Adrenal gland (tissue), 19 donors: ENCODE measurements at places on chromosomes 6 and 20. TPM values are rescaled to one million over a fixed set of nuclear protein-coding genes. Genes with fewer than 3 reads are reported as not detected.
A peak's percentile ranks its signal among the peaks of the same experiment; 100 is the strongest.

Gene NHLRC1
- polyA plus RNA-seq, result 0.32 TPM

Gene KHDRBS2
- 1.0 TPM for polyA plus RNA-seq

Gene HRH3
- 0.80 TPM for polyA plus RNA-seq

Gene ADTRP
- polyA plus RNA-seq, result 0.56 TPM

Gene PRDM13
- not detected for polyA plus RNA-seq

Gene CRIP3
- polyA plus RNA-seq, result 0.44 TPM

Gene RAB44
- 0.03 TPM for polyA plus RNA-seq

Gene PTP4A1
- polyA plus RNA-seq, result 21.2 TPM

- DNase-seq, result no peak
These were observed 79.5 kb upstream of the ISM1 start for GRCh38 chr20:13141546-13141945.

- DNase-seq, result no peak
These were observed 10.3 kb downstream of the ELOVL2 start for GRCh38 chr6:11033825-11034224.

GRCh38 chr6:11210386-11211138, 21.9 kb downstream of the NEDD9 start:
- no peak for DNase-seq

DNA sequence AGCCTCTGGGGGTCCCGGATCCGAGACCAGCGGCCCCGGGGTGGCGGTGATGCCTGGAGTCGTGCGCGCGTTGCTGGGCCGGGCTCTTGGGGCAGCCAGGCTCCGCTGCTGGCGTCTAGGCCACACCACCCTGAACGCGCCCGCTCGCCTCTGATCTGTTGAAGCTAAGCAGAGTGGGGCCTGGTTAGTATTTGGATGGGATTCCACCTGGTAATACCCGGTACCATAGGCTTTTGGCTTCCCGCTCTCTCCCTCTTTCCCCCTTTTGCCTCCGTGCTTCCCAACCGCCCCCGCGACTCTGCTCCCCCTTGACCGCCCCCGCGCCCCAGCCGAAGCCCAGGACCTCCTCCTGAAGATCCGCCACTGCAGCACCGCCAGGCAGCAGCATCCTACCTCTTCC, 1383.5 kb upstream of the DEFB115 start:
- DNase-seq, result no peak

- DNase-seq, result no peak
These were observed 150.8 kb upstream of the RNF24 start for GRCh38 chr20:4165984-4166725.

DNA sequence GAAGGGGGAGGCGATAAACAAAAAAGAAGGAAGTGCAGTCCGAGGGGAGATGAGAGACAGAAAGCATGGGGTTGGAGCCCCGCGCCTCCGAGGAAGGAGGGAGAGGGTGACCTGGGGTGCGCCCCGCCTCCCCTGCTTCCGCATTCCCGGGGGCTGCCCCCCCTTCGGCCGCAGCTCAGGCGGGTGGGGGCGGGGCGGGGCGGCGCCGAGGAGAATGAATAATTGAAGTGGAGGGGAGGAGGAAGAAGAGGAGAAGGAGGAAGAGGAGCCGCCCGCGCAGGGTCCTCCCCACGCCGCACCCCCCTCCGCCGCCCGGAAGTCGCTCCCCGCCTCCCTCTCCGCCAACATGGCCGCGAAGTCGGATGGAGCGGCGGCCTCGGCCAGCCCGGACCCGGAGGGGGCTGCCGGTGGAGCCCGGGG, at the start of gene XKR7:
XKR7 (plus strand) TSS at position 322 of the 420 bp plus-strand sequence; CDS start at position 347, 25 bp downstream.
- no peak for DNase-seq

GRCh38 chr6:139847457-139847813, 473.0 kb upstream of the CITED2 start:
- no peak for DNase-seq

GRCh38 chr6:1778686-1779235, 169.0 kb downstream of the FOXC1 start:
- peak; percentile 18 for DNase-seq

- DNase-seq, result no peak
These were observed 19.5 kb upstream of the SLC22A16 start for GRCh38 chr6:110495949-110496348.

DNA sequence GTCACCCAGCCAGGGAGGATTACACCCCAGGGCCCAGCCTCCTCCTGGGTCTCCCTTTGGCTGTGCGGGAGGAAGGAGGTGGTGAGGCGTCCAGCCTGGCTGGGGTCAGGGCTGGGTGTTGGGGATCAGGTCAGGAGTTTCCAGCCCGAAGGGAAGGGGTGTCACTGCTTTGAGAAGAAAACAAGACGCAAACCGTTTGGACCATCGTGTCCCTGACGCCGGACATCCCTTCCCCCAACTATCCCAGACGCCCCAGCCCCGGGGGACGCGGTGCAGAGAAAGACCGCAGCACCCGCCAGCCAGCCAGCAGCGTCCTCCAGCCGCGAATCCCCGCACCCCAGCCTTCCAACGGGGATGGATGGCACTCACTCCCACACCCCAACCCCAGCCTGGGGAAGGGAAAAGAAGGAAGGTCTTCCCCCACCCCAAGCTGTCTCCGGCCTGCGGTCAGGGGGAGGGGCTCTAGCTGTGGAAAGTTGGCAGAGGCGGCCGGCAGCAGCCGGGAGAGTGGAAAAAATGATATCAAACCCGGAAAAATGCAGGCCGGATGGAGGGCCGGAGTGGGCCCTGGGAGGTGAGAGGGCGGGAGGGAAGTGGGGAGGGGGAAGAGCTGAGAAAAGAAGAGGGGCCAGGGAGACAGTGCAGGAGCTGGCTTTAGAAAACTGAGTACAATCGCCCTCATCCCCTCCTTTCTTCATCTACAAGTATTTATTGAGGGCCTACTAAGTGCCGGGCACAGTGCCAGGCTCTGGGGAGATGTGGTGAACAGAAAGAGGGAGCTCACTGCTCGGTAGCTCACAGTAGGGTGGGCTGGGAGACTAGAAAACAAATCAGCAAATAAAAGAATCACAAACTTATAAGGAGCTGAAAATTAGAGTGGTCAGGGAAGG, 10.6 kb downstream of the REM1 start:
- peak; percentile 61 for DNase-seq

DNA sequence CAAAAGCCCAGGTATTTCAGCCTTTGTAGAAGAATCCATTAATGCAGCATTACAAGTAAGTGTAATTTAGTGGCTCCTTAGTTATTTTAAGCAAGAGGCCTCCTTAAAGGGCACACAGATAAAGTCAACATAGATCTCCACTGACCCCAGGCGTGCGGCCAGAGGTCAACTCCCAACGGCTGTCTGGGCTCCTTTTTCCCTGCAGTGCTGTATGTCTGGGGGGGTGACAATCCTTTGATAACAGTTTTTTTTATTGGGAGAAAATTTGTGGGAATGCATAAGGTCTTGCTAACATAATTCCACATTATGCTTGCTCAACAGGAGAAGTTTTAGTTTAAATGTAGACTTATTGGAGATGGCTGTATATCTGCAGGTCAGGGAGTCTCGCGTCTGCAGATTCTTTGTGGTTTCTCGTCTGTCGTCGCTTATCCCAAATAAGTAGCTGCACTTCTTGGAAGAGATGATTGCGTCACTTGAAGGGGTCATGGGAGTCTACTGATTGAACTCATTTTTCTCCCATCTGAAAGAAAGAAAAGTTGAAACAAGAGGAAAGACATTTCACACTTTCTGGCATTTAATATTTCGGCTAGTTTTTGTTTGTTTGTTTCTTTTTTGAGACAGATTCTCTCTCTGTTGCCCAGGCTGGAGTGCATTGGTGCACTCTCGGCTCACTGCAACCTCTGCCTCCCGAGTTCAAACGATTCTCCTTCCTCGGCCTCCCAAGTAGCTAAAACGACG, 151.7 kb upstream of the AKAP12 start:
- peak; percentile 46 for DNase-seq

GRCh38 chr20:615514-615913, 5.4 kb upstream of the TCF15 start:
- DNase-seq, result no peak

GRCh38 chr6:23307516-23307915, 738.1 kb downstream of the HDGFL1 start:
- no peak for DNase-seq

DNA sequence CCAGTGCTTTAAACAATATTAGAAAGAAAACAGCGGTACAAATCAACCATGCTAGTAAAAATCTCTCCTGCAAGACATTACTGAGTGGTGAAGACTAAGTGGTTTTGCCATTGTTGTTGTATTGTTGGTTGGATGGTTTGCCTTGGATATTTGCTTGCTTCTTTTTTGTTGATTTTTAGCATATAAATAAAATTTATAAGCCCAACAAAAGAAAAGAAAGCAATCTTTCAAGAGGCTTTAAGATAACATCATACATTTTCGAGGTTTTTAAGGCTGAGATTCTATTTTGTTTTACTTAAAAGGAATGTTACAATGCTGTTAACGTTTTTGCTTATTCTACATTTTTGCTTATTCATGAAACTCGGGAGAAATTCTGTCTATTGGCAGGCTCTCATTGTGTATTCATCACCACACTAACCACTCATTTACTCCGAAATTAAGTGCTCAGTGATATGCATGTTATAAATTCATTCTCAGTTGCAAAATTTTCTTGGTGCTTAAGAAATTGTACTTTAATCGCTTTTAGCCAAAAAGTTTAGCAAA, 139.1 kb downstream of the LAMA2 start:
- DNase-seq, result no peak

DNA sequence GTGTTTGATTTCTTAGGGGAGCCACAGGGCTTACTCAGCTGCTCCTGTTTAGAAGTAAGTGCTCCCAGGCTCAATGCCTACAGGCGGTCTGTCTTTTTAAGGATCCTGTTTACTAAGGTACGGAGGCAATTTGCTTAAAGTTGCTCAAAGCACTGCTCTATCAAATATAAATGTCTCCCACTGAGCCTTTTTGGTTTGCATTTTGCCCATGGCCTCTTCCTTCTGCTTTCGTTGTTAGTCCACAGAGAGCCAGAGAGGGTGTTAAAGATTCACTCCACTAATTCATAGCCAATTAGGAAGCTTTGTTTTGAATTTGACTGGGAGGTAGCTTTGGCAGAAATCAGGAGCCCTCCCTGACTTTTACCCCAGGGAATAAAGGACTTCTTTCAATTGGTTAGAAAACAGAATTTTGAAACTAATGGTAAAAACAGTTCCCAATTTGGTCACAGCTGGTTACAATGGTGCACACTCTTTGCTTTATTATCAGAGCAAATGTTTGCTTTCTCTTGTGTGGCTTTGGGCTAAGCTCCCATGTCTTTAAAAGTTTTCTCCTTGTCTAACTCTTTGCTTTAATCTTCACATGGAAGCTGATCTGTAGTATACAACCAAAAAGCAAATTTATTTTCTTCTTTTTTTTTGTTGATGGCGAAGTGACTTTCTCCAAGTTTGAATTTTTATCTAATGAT, 126.2 kb downstream of the IMPG1 start:
- DNase-seq, result no peak

DNA sequence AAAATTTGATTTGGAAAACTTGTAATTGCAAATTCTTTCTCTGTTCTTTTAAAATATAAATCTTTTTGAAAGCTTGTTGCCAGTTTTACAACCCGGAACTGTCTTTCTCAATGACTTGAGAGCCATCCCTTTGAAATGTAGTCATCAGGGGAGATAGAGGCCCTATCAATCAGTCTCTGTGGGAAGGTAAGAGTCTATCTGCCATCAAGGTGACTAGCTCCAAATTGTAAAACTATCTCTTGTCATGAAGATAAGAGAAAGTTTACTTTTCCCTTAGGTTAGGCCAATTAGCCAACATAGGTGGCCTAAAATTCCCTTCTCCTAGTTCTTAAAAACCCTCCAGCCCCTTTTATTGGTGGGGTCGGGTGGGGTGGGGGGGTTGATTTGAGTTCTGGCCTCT, 469.1 kb upstream of the IRAK1BP1 start:
- no peak for DNase-seq

- DNase-seq, result no peak
These were observed 82.4 kb downstream of the RTN4IP1 start for GRCh38 chr6:106546691-106547414.

DNA sequence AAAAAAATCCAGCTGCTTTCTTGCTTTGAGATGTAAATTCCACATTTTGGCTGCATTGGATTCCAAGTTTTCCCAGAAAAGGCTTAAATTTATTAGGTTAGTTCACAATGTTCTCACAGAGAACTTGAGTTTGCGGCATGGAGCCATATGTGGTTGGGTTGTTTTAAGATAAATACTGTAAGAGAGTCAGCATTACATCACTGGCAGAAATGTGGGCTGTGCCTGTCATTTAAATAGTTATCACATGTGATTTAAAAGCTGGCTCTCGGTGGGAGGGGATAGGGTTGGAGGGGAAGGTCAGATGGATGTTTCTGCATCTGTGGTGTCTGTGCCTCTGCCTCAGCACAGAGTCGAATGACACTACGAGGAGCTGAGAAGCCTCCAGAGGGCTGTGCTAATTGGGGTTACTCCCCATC, 73.8 kb upstream of the SCP2D1 start:
- peak; percentile 62 for DNase-seq

- DNase-seq, result no peak
These were observed 26.5 kb upstream of the MTRF1L start for GRCh38 chr6:153028963-153029362.

DNA sequence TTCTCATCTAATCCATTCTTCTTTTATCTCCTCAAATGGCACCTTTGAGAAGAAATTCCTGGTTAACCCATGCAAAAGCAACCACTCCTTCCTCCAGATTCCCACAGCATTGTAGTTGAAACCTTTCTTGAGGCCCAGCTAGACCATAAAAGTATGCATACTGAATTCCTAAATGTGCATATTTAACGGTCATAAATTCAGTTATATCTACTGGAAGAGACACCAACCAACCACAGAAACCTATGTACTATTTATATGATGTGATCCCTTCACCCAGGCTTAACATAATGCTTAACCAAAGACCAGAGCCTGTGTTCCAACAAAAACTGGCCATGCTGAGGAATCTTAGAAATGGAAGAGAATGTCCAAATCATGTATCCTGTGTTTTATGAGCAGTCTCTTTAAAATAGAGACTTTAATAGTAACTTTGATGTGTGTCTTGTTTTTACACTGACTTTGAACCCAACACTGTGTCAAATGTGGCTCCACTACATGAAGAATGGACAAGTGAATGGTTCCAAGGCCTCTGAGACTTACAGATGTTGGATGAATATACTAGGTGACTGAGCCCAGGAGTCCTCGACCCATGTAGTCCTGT, 11.4 kb upstream of the TAF8 start:
- no peak for DNase-seq
